ENCODE measurements at places on chromosomes 13 and 19.

- no peak for DNase-seq
These were observed 2.0 kb downstream of the FGF22 start for GRCh38 chr19:641702-642101.

DNA sequence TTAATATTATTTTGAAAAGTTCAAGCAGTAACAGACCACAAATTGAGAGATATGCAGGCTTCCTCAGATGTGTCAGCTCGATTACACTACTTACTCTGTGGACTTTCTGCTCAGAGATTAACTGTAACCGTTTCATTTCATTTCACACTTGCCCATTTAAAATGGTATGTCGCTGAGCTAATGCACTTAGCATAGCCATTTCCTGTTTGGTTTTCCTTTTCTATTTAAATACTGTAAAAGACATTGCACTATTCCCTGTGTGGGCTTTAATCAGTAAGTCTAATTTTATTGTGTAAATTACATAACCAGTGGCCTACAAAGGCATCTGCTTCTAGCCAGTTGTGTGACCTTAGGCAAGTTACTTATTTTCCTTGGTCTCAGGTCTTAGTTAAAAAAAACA, 237.6 kb downstream of the LACC1 start:
- peak; percentile 14 for DNase-seq

GRCh38 chr19:48247212-48247611, 8.5 kb downstream of the CARD8 start:
- DNase-seq = no peak

GRCh38 chr13:23436680-23437079, 3.2 kb upstream of the SACS start:
- no peak for DNase-seq

- peak; percentile 51 for DNase-seq
These were observed 15.9 kb upstream of the DNAJC3 start for GRCh38 chr13:95660981-95661581.

DNA sequence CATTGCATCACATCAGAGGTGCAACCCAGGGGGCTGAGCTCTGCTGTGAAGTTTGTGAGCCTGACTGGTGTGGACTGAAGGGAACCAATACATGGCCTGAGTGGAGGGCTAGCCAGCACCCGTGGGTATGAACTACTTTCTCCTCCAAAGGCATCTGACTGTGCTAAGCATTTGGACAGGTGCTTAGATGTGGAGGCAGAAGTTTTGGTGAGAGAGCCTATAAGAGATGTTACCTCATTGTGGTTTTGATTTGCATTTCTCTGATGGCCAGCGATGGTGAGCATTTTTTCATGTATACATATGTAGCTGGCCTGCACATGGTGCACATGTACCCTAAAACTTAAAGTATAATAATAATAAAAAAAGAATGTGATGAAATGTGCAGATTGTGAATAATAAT, 46.9 kb downstream of the TEX29 start:
- DNase-seq = no peak

- DNase-seq = no peak
These were observed 56.8 kb upstream of the KATNAL1 start for GRCh38 chr13:30364133-30364532.

DNA sequence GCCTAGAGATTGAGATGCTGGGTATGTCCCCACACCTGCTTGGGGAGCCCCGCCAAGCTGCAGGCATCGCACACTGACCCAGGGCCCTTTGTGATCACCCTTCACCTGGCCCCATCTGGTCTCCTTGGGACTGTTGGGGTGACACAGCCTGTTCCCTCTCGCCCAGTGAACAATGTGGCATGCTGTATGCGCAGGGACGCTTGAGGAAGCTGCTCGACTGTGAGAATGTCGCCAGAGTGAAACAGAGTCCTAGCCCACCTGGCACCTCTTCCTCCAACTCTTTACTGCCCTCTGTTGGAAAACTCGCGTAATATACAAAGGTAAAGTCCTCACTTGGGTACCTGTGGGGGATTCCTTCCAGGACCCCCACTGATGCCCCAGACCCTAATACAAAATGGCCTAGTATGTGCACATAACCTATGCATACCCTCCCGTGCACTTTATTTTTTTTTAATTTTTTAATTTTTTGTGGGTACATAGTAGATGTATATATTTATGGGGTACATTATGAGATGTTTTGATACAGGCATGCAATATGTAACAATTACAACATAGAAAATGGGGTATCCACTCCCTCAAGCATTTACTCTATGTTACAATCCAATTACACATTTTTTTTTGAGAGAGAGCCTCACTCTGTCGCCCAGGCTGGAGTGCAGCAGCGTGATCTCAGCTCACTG, 9.0 kb downstream of the BLOC1S3 start:
- peak; percentile 31 for DNase-seq

Data from HAP-1 (cell line).